ENCODE measurements at places on chromosomes 3 and 15. TPM values are rescaled to one million over a fixed set of nuclear protein-coding genes. Genes with fewer than 3 reads are reported as not detected.

GRCh38 chr3:195803289-195803908 lies 8.3 kb downstream of the MUC4 start:
- H3K36me3 ChIP-seq = no peaks in the 10 kb centered on the region
- H3K4me3 ChIP-seq = peak overlapping the region; percentile 21
- DNase-seq = no peak
- peaks cover 21% of the 10 kb centered on the region for H3K27me3 ChIP-seq

DNA sequence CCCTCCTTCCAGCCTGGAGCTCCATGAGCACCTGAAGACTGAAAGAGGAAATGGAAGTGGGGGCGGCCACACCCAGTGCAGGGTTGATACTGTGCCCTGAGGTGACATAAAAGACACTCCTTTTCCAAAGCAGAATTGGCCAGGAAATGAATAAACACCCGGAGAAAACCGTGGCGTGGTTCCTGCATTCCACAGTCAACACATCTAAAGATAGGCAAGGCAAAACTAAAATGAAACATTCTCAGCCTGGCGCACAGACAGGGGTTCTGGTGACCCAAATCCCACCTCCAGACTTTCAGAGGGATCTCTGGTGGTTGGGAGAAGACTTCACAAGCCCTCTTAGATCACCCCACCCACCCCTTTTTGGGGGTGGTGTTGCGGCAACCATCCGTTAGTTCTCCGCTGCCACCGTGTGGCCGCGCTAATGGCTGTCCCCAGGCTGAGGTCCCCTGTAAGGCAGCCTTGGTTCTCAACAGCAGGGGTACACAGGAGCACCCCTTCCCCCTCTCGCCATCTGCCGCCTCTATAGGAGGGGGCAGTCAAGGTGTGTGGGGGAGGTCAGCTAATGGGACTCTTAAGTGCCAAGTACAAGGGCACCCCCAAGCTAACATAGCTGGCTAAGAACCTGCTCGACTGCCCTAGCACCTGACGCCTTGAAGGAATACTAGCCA lies 2.5 kb upstream of the MST1R start:
- H3K36me3 ChIP-seq = peaks cover 4% of the 10 kb centered on the region
- H3K27me3 ChIP-seq = no peaks in the 10 kb centered on the region
- H3K4me1 ChIP-seq = peaks cover 15% of the 10 kb centered on the region
- peak overlapping the region; percentile 81 for H3K27ac ChIP-seq

Gene PAQR5
- not detected for total RNA-seq

Gene OSBPL10
- total RNA-seq = 2.2 TPM

- no peak overlapping the region for H3K27ac ChIP-seq
- no peaks in the 10 kb centered on the region for H3K4me1 ChIP-seq
- no peaks in the 10 kb centered on the region for H3K27me3 ChIP-seq
- DNase-seq = no peak
Observed at GRCh38 chr3:182234881-182235280, 523.2 kb downstream of the SOX2 start.

DNA sequence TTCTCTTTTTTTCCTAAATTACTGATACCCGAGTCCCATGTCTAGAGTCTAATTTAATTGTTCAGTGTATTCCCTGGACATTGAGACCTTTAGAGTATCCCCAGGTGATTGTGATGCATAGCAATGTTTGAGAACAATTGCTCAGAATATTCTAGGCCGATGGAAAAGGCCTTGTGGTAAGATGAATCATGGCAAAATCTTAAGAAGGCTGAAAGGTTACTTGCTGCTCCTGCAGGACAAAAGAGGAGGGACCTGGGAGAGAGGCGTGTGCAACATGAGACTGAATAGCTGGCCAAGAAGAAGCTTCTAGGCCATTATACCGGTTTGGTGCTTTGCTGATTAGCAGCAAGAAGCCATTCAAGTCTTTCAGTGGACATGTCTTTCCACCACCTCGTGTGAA lies 256.6 kb downstream of the ROBO2 start:
- no peaks in the 10 kb centered on the region for H3K4me1 ChIP-seq
- H3K4me3 ChIP-seq = no peak overlapping the region
- H3K27ac ChIP-seq = no peak overlapping the region
- DNase-seq = no peak

DNA sequence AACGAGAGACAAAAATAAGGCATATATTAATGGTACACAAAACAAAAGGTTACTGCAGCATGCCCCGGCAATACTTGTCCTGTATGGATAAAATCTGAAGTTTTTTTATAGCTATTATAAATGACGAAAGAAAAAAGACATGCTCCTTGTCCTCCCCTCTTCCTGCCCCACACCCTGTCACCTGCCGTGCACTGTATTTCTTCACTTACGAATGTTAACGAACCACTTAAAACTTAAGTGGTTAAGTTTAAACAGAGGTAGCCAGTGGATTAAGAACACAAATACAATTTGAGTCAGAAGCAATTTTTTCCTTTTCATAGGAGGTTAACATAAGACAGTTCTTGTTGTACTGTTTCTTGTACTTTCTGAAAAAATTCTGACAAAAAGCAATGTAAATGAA lies 799.1 kb upstream of the NECTIN3 start:
- DNase-seq = no peak
- H3K4me1 ChIP-seq = no peaks in the 10 kb centered on the region
- no peaks in the 10 kb centered on the region for H3K36me3 ChIP-seq
- H3K27me3 ChIP-seq = no peaks in the 10 kb centered on the region
- H3K27ac ChIP-seq = no peak overlapping the region
- no peak overlapping the region for H3K4me3 ChIP-seq

DNA sequence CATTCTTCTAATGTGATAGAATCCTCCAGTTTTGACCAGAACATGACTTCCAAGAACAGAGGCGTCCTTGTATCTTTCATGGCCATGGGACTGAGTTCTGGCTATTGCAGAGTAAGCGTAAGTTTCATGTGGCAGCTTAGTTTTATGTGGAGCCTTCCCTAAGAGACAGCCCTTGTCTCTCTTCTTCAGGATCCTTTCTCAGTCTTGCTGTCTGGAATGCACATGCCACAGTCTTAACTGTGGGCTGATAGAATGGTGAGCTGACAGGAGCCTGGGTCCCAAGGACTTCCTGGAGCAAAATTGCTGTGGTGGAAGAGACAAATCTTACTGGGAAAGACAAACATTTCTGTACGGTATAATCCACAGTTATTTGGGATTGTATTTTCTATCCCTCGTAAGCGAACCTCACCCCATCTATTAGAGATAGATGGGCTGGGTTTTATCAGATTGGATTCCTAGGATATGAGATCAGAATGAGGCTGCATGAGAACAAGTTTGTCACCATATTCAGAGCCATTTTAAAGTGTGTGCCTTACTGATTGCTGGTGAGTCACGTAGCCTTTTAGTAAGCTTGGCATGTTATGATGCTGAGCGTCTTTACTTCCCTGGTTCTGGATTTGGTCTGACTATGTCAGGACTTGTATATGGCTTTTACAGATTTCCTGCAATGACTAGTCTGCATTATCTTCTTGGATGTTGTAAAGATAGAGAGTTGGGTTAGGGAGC lies 32.8 kb downstream of the CDIN1 start:
- H3K36me3 ChIP-seq = no peaks in the 10 kb centered on the region
- no peak overlapping the region for H3K27ac ChIP-seq
- no peaks in the 10 kb centered on the region for H3K4me1 ChIP-seq

GRCh38 chr3:174951034-174951433 lies 91.9 kb downstream of the NAALADL2 start:
- H3K4me1 ChIP-seq = no peaks in the 10 kb centered on the region
- H3K27ac ChIP-seq = no peak overlapping the region
- H3K36me3 ChIP-seq = no peaks in the 10 kb centered on the region
- no peaks in the 10 kb centered on the region for H3K27me3 ChIP-seq

- H3K27me3 ChIP-seq = no peaks in the 10 kb centered on the region
- H3K4me1 ChIP-seq = no peaks in the 10 kb centered on the region
- H3K27ac ChIP-seq = no peak overlapping the region
- no peaks in the 10 kb centered on the region for H3K36me3 ChIP-seq
Observed at GRCh38 chr15:27767918-27768640, 331.0 kb downstream of the OCA2 start.

DNA sequence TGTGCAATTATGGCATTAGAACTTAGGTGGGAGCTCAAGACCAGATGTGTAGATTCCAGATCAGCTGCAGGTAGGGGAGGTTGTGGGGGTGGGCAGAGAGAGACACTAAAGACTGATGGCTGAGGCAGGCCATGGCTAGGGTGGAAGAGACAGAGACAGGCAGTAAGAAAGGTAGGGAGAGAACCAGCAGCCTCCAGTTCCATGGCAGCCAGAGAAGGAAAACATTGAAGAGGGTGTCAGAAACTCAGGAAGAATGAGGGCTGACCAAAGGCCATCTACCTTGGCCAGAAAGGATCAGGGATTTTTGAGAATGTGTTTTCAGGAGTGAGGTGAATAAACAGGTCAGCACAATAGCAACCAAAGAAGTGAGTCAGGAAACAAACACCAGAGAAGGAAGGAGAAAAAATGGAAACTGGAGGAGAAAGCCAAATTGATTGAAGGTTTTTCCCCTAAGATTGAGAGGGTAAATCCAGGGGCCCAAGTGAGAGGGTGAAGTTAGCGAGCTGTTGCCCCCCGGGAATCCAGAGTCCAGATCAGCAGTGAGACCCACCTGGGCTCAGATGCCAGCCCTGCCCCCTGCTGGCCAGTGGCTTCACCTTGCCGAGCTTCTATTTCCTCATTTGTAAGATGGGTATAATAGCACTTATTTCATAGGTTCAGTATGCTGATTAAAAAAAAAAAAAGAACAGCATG lies 41.0 kb downstream of the ABHD2 start:
- no peak overlapping the region for H3K27ac ChIP-seq
- no peak overlapping the region for H3K4me3 ChIP-seq
- DNase-seq = peak; percentile 57
- H3K36me3 ChIP-seq = peaks cover 3% of the 10 kb centered on the region
- H3K27me3 ChIP-seq = no peaks in the 10 kb centered on the region

DNA sequence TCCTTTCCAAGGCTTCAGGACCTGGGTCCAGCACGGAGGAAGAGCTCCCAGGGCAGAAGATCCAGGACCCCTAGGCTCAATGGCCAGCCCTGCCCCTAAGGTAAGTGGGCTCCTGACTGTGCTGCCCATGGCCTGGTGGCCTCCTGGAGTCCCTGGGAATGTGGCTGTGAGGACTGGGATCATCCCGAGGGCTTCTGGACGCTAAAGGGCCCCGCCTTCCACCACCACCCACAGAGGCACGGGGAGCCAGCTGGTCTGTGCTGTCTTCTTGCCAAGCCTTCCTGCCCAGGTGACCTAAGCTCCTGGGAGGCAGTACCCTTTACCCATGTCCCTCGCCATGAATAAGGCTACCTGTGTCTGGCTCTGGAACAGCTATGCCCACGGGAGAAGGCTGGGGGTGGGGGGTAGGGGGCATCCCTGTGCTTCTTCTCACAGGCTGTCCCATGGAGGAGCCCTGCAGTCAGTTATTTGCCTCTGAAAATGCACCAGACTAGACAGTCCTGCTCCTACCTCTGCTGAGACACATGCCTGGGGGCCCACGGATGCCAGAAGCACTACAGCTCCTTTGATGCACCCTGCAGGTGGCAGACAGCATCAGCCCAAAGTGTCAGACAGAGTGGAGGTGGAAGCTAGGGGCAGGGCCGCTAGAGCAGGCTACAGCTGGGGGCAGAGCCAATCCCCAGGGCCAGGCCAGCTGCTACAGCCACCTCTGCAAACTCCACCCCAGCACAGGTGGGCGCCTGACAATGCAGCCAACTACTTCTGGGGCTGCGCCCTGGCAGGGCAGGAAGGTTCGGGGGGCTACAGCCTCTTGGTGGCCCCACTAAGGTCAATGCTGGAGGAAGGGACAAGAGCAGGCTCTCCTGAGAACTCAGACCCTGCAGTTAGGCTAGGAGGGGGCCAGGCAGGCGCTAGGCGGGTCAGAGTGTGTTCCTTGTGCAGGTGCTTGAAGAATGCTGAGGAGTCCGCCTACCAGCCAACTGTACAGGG lies 90.9 kb downstream of the SEC22A start:
- peaks cover 11% of the 10 kb centered on the region for H3K27me3 ChIP-seq
- no peak for DNase-seq
- H3K4me3 ChIP-seq = no peak overlapping the region

Gene PLSCR5
- total RNA-seq = not detected

GRCh38 chr3:53144862-53145712 lies 14.9 kb upstream of the RFT1 start:
- DNase-seq = no peak
- no peaks in the 10 kb centered on the region for H3K27me3 ChIP-seq
- no peak overlapping the region for H3K4me3 ChIP-seq
- no peak overlapping the region for H3K27ac ChIP-seq
- H3K36me3 ChIP-seq = no peaks in the 10 kb centered on the region

DNA sequence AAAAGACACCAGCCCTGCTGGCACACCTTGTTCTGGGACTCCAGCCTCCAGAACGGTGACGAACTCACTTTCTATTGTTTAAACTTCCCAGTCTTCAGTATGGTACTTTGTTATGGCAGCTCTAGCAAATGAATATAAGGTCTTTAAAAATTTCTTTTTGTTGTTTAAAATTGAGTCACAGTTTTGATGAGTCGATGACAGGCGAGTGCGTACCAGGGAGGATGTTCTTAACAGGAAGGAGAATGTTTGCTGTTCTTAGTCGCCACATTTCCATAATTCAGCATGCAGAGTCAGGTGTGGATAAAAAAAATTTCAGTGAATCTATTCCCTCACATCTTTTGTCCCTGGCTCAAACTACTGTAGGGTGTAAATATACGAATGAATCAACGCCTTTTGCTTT lies 12.4 kb downstream of the DNASE1L3 start:
- peaks cover 26% of the 10 kb centered on the region for H3K4me1 ChIP-seq

Gene ZBTB11
- 31.9 TPM for total RNA-seq

DNA sequence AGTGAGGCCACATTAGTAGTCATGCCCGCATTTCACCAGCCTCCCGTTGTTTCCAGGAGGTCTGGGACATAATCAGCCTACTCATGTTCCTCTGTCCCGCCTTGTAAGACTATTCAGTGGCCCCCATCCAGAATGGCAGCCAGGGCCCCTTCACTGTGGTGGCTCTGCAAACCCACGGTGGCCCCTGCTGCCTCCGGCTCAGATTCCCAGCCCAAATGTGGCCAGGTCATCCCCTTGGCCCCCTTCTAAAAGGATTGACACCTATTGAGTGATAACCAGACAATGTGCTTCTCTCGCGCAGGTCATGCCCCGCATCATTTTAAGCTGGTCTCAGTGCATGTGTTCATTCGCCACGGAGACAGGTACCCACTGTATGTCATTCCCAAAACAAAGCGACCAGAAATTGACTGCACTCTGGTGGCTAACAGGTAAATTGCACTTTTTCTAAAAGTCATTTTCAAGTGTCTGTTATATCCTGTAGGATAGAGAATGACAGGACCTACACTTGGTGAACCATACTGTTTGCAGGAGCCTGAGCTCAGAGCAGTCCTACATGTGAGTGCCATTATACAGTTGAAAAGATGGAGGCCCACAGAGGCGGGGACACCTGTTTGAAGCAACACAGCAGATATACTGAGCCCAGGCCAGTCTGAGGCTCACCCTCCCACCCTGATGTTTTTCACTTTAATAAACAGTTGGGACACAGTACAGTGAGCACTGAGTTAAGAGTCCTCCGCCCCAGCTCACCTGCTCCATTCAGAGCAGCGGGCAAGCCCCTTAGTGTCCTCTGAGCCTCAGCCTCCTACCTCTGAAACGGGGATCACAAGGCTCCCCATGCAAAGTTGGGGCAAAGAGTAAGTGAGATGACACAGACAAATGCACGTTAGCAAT lies 47.7 kb downstream of the PXYLP1 start:
- H3K36me3 ChIP-seq = no peaks in the 10 kb centered on the region
- DNase-seq = no peak
- H3K4me1 ChIP-seq = peaks cover 24% of the 10 kb centered on the region
- no peaks in the 10 kb centered on the region for H3K27me3 ChIP-seq
